Effector memory CD4-positive, alpha-beta T cell (primary cell): ENCODE measurements at places on chromosomes 3 and 15.

DNA sequence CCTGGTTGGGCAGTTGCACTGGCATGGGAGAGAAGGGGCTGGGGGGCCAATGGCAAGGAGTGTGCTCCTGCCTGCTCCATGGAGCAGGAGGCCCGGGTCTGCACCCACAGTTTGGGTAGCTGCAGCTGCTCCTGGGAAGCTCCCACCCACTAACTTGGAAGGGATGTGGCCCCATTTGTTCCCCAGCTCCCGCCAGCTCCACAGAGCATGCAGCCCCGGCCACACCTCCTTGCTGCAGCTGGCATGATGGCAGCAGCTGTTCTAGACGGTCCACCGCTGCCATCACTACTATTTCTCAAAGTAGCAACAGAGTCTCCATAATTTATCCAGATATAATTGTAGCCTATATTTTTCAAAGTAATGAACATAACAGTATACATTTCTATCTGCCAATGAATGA, 65.8 kb downstream of the PIK3CB start:
- no peak for DNase-seq

- no peak for DNase-seq
Measured at GRCh38 chr3:176939022-176939817, 258.1 kb downstream of the TBL1XR1 start.

- no peak for DNase-seq
Measured at GRCh38 chr3:168141405-168141998, 45.8 kb upstream of the GOLIM4 start.

DNA sequence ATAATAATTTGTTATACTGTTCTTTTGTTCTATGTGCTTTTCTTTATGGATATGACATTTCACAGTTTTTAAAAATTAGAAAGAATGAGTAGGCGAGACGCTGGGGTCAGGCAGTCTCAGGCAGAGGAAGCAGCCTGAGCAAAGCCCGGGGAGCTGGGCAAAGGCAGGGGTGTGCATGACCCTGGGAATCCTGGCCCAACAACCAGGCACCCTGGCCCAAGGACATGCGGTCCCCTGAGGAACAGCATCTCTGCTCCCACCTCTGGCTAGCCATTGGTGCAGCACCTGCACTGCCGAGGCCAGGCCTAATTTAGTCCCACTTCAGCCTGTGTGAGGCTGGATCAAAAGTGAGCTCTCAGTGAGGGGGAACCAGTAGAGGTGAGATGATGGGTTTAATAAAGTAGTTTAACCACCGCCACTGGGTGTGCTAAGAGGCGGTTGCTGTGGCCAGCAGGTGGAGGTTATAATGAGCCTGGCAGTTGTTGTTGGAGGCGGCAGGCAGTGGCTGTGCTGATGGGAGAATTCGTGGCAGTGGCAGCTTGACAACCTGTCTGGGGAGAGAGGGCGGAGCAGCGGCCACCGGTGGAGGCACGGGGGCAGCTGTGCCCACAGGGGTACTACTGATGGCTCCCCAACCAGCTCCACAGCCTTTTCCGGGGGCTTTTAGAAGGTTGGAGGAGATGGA, 41.5 kb downstream of the PRKCD start:
- no peak for DNase-seq

DNA sequence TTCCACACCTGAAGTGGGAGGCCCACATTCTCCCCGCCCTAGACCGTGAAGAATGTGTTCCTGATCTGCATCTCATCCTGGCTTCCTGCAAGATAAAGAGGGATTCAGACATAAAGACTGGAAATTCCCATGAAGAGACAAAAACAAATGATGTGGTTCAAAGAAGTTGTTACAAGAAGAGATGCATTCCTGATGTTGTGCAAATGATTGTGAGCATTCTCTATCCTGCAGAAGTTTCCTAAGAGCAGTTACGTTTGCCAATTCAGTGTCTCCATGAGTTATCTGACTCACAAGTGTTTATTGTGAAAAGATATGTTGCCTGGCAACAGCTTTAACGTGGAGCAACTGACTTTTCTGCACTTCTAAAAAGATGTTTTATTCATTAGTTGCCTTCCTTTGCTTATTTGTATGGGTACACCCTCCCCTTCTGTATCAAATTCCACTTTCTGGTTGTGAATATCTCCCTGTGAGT, 107.8 kb downstream of the ZIC4 start:
- no peak for DNase-seq

DNA sequence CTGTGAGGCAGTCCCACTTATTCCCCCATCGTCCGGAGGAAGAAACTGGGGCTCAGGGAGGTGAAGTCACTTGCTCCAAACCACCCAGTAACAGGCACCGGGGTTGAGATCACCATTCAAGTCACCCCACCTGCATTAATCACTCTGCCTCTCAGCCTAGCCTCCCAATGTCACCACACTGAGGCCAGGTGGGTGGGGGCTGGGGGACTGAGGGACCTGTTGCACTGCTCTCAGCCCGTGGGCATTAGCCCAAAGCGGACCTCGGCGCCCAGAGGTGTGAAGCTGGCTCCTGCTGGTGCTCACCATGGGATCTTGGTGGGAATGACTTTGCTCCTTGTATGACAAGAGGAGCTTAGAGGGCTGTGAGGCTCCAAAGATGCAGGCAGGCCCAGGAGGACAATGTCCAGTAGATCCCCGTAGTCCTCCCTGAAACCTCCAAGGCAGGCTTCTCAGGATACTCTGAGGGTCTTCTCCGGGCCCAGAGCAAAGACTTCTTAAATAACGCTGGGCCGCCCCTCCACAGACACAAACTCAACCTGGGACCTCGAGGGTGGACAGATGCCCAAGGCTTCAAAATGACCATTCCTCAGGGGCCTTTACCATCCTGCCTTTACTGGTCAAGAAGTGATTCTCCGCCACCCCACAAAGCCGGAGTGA, 1.7 kb downstream of the NT5DC2 start:
- no peak for DNase-seq

DNA sequence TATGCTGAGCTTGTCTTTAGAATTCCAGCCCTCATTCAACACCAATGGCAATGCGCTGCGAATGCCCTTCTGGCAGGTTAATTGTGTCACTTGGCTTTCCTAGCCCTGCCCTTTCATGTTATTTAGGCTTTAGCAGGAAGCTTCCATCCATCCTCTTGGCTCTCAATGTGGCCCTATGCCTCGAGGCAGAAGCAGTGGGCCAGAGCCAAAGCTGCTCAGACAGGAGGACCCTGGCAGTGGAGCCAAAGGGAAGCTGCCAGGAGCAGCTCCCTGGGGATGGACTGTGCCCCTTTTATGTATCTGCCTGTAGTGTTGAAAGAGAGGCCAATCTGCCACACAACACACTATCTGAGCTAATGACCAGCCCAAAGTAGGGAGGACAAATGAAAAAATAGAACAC, 376.4 kb downstream of the CTNNB1 start:
- DNase-seq, result no peak

DNA sequence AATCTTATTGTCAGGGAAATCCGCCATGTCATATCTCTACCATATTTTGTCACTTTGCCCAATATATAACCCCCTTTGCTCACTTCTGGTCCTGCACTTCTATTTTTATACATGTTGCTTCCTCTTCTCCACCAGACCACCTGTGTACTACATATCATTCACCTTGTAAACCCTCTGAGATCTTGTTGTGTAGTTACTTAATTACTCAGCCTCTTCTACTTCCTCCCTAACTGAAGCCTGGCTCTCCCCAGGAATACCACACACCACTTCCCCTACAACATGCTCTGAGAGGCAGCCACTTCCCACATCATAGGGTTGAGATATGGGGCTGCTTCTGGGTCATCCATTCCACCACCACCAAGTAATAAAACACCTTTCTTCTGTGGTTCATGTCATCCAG, 10.0 kb downstream of the HEXA start:
- DNase-seq, result no peak

DNA sequence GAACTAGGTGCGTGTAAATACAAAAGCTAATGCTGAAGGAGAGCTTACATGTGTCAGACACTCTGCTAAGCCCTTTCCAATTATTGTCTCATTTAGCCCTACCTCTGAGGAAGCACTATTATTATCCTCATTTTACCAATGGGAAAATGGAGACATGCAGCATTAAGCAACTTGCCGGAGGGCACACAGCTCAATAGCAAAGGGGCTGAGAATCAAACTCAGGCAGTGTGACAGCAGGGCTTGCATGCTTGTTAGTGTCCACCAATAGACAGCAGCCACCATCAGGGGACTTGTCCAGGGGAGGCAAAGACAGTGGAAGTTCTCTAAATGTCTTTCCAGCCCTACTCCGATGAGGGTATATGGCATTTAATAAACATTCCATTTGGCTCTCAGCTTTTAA, 548.6 kb downstream of the MAGI1 start:
- DNase-seq, result no peak

DNA sequence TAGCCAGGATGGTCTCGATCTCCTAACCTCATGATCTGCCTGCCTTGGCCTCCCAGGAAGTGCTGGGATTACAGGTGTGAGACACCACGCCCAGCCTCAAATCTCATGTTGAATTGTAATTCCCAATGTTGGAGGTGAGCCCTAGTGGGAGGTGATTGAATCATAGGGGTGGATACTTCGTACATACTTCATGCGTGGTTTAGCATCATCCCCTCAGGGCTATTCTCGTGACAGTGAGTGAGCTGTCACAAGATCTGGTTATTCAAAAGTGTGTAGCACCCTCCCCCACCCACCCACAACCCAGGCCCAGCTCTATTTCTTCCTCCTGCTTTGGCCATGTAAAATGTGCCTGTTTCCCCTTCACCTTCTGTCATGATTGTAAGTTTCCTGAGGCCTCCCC, 236.9 kb upstream of the IL12A start:
- no peak for DNase-seq

- no peak for DNase-seq
Measured at GRCh38 chr3:139944256-139944910, 9.4 kb downstream of the CLSTN2 start.

- no peak for DNase-seq
Measured at GRCh38 chr3:71584394-71585011, 975 bp upstream of the FOXP1 start.

- no peak for DNase-seq
Measured at GRCh38 chr3:46935989-46936558, 40.5 kb downstream of the CCDC12 start.

- no peak for DNase-seq
Measured at GRCh38 chr15:70726753-70727152, 36.6 kb downstream of the UACA start.

DNA sequence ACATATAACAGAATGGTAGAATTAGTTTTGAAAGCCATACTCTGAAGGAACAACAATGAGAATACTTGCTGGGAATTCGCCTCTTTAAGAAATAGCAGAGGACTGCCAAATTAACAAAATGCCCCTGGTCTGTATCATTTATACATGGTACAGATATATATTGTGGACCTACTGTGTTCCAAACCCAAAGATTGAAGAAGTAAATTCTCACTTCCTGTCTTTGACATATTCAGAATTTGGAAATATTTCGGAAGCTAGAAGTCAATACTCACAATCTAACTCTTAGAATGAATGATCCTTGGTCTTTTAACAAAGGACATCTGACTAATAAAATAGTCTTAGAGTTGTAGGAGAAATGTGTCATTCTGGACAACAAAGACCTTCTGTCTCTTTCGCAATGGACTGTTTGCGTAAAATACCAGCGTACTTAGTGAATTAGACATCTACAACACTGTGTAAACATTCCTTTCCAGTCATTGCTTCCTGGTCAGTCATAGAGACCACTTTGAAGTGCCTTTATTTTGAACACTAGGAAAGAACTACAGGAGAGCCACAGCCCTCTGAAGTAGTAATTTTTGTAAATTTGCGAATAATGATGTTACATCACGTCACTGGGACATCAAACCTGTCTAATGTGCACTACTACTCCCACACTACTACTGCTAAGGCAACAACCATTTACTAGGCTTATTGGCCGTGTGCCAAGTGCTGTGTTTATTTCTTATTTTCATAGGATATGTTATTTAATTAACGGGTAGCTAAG, 68.0 kb downstream of the CHL1 start:
- no peak for DNase-seq

DNA sequence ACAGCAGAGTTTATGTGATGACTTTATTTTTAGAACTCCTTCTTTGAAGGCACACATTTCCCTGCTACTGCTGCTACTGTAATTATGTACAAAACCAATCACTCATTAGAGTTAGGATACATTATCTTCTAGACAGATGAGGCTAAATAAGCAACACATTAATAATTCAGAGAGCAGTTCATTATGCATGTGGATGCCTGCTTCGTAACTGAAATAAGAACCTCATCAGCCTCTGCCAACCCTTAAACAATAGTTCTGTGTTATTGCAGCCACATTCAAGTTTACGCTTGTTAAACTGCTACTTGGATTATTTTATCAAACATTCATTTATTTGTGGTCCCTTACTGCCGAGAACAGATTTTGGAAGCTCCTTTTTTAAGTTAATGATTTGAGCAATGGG, 52.5 kb upstream of the C15orf61 start:
- no peak for DNase-seq

DNA sequence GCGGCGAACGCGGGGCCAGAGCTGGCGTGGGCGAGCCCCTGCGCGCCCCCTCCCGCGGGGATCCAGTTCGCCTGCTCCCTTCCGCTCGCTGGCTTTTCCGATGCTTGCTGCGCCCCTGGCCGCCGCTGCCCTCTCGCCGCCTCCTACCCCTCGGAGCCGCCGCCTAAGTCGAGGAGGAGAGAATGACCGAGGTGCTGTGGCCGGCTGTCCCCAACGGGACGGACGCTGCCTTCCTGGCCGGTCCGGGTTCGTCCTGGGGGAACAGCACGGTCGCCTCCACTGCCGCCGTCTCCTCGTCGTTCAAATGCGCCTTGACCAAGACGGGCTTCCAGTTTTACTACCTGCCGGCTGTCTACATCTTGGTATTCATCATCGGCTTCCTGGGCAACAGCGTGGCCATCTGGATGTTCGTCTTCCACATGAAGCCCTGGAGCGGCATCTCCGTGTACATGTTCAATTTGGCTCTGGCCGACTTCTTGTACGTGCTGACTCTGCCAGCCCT, 721 bp downstream of the P2RY1 start:
- no peak for DNase-seq

GRCh38 chr15:95486224-95486623, 844.3 kb upstream of the NR2F2 start:
- no peak for DNase-seq

- no peak for DNase-seq
Measured at GRCh38 chr15:26935322-26935721, 35.7 kb upstream of the GABRG3 start.
